Esophagus squamous epithelium (tissue), 5 donors: ENCODE measurements at places on chromosomes 5 and 9. TPM values are rescaled to one million over a fixed set of nuclear protein-coding genes. Genes with fewer than 3 reads are reported as not detected.

DNA sequence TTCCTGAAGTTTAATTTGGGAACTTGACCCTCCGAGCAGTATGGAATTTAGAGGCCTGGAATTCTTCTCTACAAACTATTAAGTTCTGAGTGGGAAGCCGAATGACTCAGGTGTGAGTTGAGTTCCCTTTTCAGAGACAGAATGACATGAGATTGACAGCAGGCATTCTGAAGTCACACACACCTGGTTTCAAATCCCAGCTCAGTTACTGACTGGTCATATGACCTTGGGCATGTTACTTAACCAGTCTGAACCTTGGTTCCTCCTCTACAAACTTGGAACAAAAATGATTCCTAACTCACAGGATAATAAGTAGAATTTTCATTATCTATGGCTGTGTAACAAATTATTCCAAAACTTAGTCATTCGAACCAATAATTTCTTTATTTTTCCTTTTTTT, 45.5 kb upstream of the GPBP1 start:
- DNase-seq: no peak

GRCh38 chr5:2642684-2643345, 108.7 kb downstream of the IRX2 start:
- no peak for DNase-seq

HCN1 gene
- total RNA-seq: 0.19 TPM

- DNase-seq: no peak
Measured at GRCh38 chr5:133461796-133462516, 150.4 kb downstream of the FSTL4 start.

SLCO6A1 gene
- not detected for total RNA-seq

- DNase-seq: no peak
Measured at GRCh38 chr9:121818841-121819427, 167.5 kb downstream of the DAB2IP start.

ANKRD20A1 gene
- total RNA-seq: 1.2 TPM

- no peak for DNase-seq
Measured at GRCh38 chr9:126459965-126460843, 133.6 kb downstream of the MVB12B start.

NSG2 gene
- total RNA-seq: not detected

HTR4 gene
- total RNA-seq: not detected

NPR3 gene
- 31.3 TPM for total RNA-seq

- no peak for DNase-seq
Measured at GRCh38 chr9:91496351-91496750, 72.7 kb upstream of the NFIL3 start.

GRCh38 chr9:38382141-38382540, 10.4 kb upstream of the ALDH1B1 start:
- DNase-seq: no peak

PCSK1 gene
- total RNA-seq: 1.1 TPM

- DNase-seq: no peak
Measured at GRCh38 chr5:115460472-115460871, 84.1 kb downstream of the FEM1C start.

GRCh38 chr9:112655668-112656067, 62.2 kb downstream of the INIP start:
- no peak for DNase-seq

- no peak for DNase-seq
Measured at GRCh38 chr9:78026947-78027346, 4.7 kb downstream of the GNAQ start.

GRCh38 chr5:34789021-34789531, 49.9 kb upstream of the TTC23L start:
- no peak for DNase-seq

PNPLA7 gene
- 0.61 TPM for total RNA-seq

GRCh38 chr9:123550797-123551196, 194.8 kb downstream of the CRB2 start:
- no peak for DNase-seq

DNA sequence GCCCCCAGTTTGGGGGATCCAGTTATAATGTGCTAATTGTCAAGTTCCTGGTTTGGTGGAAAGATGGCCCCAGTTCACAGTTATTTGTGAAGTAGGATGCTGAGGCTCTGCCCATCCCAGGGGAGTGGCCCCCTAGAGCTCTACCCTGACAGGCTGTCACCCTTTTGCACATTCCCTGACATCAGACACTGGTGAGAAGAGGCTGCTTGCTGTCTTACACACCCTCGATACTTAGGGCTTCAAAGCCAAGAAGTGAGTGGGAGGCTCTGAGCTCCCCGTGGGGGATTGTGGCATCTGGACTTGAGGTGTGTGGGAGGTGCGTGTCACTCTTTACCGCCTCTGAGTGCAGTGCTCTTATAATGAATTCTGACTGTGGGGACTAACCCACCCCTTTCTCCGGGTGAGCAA, 168.5 kb downstream of the DOCK2 start:
- DNase-seq: no peak

DNA sequence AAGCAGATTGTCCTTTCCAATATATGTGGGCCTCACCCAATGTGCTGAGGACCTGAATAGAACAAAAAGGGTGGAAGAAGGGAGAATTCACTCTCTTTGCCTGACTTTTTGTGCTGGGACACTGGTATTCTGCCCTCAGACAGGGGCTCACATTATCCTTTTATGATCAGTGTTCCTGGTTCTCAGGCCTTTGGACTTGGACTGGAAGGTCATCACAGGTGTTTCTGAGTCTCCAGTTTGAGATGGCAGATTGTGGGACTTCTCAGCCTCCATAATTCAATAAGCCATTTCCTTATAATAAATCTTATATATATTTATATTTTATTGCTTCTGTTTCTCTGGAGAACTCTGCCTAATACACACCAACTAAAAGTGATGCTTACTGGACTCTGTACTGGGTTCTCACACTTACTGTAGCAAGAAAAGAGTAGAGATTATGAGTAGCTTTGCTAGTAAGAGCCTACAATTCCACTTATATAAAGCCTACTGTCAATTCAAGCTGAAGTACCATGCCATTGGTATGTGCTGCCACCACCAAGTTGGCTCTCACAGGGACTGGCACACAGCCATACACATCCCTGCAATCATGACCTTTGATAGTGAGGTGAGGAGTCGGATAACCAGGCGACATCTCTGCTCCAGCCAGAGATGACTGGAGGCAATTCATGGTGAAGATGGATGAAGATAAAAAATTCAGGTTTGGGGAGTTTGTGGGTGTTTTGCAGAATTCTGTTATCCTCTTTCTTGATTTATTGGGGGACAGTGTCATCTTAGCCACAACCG, 130.7 kb upstream of the NR3C1 start:
- no peak for DNase-seq

DNA sequence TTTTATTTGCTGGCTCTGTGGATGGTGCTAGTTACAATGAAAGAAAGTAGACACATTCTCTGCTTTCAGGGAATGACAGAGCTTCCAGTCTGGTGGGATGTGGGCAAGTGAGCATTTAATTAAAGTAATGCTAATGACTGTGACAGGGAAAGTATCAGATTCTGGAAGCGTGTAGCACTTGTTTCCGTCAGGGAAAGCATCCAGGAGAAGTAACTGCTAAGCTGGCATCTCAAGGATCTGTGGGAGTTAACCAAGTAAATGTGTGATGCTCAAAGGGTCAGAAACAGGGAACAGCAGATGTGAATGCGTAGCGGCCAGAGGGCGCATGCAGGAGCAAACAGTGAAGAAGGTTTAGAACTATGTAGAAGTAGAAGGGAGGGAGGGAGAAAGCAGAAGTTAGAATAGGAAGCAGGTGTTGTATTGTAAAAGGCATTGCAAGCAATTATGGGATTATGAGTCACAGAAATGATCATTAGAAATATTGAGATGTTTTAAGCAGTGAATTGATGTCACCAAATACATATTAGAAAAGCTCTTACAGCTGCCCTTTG, 12.2 kb downstream of the KLHL9 start:
- no peak for DNase-seq

ELP1 gene
- total RNA-seq: 12.3 TPM
